ENCODE measurements at places on chromosomes 1 and 21.
A peak's percentile ranks its signal among the peaks of the same experiment; 100 is the strongest.

DNA sequence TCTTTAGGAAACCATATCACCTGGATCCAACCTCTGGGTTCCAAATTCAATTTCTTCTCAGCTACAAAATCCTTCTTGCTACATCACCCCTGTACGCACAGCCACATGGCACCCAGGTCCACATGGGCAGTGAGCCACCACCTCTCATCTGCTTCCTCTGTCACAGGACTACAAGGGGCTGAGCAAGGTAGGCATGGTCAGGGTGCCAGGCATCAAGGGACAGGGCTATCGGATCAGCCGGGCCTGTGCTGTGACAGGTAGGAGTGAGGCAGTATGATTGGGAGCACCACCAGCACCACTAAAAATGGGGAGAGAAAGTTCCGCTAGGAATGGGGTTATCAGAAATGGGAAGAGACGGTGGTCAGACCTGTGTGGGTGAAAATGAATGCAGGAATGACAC, 29.4 kb downstream of the S100A6 start:
- DNase-seq = no peak

GRCh38 chr1:57839067-57839466, 415.2 kb upstream of the DAB1 start:
- DNase-seq = no peak

DNA sequence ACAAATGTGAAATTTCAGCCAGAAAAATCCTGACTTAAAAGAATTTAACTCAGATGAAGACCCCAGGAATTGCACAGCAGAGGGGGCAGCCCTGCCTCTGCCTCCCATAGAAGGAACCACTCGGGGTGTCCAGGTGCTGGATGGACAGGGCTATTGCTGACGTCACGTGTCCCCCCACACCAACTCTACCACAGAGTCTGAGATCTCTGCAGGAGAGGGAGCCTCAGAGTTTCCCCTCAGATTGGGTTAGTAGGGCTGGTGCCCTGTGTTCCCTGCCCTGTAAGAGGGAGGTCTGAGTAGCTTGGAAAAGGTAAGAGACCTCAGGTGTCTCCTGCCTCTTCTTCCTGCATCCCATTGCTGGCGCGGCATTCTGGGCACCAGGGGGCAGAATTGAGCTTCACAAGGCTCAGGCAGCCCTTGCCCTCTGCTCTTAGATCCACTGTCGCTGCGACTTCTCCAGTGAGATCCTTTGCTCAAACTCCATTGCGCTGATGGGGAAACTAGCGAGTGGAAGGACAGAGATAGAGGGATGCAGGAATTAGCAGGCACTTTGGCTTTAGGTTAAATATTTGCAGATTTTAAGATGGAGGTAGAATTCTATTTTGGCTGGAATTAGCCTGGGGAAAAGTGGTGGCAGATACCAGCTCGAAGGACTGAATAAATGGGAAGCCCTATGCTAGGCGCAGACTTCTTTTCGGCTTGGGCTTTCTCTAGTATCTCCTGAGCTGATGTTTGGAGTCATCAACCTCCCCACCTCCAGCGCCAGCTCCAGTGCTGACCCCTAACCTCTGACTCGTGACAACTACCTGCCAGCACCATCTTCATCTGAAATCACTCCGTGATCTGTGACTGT, 42.8 kb upstream of the DMBX1 start:
- peak; percentile 28 for DNase-seq

DNA sequence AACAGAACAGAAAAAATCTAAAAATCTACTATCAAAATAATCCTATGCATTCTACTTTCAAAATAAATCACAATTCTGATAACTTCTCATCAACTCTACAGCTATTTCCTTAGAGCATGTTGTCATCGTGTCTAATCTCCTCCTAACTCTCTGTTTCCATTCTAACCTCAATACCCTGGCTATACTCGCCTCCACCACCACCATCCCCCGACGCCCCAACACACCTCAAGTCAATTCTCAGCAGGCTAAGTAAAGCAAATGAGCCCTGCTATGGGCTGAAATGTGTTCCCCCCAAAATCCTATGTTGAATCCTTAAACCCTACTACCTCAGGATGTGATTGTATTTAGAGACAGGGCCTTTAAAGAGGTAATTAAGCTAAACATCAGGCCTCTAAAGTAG, 34.6 kb downstream of the NRDC start:
- no peak for DNase-seq

GRCh38 chr1:20137055-20137454, 2.1 kb upstream of the PLA2G2F start:
- no peak for DNase-seq

GRCh38 chr1:61162520-61163258, 80.3 kb downstream of the NFIA start:
- DNase-seq = no peak

DNA sequence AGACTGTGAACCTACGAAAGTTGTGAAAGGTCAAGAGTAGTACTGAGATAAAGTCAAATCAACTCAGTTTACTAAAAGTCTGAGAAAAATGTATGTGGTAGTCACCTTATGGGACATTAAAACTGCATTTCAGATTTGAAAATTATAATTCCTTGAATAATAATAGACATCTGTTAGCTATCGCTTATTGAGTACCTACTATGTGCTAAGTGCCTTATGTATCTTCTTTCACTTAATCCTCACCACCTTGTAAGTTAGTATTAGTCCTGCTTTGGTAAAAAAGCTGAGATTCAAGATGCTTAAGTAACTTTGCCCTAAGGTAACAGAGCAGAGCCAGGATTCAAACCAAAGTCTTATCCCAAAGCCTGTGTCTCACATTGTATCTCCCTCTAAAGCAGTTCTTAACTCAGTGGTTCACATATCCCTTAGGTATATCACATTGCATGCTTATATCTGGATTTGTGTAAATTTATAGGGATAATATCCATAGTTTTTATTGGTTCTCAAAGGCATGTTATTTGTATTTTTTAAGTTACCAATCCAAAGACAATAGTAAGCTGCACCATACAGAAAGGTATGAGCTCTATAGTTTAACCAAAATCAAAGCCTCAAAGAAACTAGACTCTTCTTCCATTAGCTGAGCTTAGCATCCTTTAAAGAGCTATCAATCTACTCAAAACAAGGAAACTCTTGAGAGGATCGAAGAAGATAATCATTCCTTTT, 865 bp downstream of the PIGC start:
- no peak for DNase-seq

GRCh38 chr1:173616859-173617258, 14.0 kb upstream of the SLC9C2 start:
- DNase-seq = no peak

- DNase-seq = no peak
These were observed 613 bp downstream of the ZFYVE9 start for GRCh38 chr1:52142220-52143183.

- no peak for DNase-seq
These were observed 653 bp upstream of the IFFO2 start for GRCh38 chr1:18957136-18957521.

GRCh38 chr21:18041012-18041411, 203.6 kb upstream of the CHODL start:
- no peak for DNase-seq

All from stimulated activated CD8-positive, alpha-beta memory T cell treated with anti-CD3 and anti-CD28 coated beads, Interleukin-4, amount 100 ng/mL, for 4 hours (primary cell).